Activated CD4-positive, alpha-beta T cell treated with anti-CD3 and anti-CD28 coated beads for 1 hour (primary cell): ENCODE measurements at places on chromosomes 4 and X.

- no peak for DNase-seq
These were observed 1718.8 kb upstream of the PCDH10 start for GRCh38 chr4:131430302-131430701.

DNA sequence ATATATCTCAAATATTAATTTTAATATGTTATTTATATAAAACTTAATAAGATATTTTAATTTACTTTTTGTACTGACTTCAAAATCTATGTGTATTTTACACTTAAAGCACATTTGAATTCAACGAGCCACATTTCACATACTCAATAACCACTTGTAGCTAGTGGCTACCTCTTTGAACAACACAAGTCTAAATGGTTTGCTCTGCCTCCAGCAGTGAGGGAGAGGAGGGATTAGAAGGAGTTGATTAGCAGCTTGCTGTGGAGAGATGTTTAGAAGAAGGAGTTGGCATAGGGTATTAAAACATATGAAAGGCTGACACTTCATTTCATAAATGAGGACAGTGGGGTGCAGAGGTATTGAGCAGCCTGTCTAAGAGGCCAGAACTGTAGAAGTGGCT is 124.0 kb downstream of the ARHGAP24 start:
- no peak for DNase-seq

- DNase-seq, result no peak
These were observed 4.9 kb upstream of the PLK4 start for GRCh38 chr4:127875791-127876190.

DNA sequence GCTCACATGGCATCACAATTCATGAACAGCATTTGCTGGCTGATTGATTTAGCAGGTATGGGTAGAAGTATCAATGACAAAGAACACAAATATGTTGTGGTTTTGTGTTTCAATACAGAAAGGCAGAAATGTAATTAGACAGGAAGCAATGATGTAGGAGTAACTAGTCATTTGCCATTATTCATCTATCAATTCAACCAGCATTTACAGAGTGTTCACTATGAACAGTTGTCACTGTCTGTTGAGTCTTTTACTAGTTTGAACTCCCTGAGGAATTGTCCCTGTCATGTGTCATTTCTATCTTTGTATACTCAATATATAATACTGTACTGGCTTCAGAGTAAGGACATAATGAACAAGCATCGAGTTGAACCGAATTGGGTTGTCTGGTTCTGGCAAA is 51.5 kb upstream of the ARHGAP24 start:
- no peak for DNase-seq

DNA sequence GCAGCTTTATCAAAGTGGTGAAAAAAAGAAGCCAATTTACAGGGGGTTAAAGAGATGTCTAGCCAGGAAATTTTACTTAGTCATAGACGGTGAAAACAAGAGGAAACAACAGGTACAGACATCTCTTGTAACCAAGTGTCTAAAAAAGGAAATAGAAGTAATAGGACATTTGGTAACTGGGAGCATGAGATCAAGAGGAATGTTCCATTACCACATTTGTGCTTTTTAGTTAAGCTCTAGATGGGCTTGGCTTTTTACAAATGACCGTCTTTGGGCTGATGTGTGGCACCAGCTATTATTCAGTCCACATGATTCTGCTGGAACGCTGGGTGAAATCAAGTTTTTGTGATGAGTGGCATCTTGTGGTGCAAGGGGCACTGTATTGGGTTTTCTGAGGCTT is 179.5 kb downstream of the SMIM20 start:
- DNase-seq, result no peak

GRCh38 chrX:49842621-49843020 is 13.5 kb downstream of the PAGE4 start:
- DNase-seq, result no peak

DNA sequence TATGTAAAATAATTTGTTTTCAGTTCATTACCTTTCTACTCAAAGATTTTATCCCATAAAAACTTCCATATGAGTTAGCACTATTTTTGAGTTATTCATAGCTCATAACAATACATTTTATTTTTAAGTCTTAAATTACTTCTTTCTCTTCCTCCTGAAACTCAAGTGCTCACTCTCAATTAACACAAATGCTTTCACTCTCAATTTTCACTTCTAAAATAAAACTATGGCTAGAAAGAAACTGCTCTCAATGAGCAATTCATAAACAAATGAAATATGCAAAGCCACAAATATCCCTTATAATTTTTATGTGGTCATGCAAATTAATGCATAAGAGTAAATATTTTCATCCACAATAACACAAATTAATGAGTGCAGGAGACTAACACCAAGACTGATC is 38.8 kb downstream of the MAML3 start:
- DNase-seq, result no peak

DNA sequence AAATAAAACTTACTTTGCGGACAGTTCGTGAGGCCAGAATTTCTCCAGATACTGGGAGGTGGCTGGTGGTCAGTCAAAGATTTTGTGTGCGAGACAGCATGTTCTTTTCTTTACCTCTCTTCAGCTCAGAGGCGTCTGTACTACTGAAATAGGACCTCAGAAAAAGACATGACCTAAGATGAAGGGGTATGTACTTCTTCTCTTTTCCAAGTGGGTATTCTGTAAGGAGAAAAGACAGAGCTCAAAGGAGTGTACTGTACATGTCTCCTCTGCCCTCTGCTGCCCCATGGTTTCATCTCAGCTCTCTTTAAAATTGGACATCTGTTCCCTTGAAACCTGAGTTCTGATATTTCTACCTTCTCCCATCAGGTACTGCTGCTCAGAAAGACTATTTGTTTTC is 38.1 kb downstream of the SEPTIN11 start:
- no peak for DNase-seq

GRCh38 chr4:77026322-77026704 is 49.5 kb downstream of the CCNI start:
- no peak for DNase-seq
